ENCODE measurements at places on chromosomes 3 and 15.

- DNase-seq: peak; percentile 36
Observed at GRCh38 chr3:12719984-12720898, 38.8 kb downstream of the TMEM40 start.

DNA sequence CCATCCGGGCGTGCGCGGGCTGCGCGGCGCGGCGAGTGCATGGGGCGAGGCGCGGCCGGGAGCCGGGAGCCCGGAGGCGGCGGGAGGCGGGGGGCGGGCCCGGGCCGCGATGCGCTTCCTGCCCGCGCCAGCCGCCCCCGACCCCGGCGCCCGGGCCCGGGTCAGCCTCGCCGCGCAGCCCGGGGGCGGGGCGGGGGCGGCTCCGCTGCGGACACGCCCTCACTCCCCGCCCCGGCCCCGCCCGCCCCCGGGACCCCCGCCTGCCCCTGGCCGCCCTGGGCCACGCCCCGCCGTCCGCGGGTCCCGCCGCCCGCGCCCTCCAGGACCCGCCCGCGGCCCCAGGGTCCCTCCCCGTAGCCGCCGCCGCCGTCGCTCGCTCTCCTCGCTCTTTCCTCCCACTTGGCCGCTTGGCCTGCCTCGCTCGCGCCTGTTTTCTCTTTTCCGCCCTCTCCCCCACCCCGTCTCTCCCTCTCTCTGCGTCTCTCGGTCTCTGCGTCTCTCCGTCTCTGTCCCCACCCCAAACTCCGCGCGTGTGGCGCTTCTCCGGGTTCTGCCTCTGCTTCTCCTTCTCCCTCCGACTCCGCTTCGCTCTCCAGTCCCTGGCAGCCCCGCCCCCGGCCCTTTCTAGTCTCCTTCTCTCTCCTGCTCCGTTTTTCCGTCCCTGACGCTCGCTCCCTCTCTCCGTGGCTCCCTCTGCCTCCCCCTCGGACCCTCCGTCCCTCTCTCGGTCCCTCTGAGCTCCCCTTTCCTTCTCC lies at the start of gene PLXND1:
Gene PLXND1 (minus strand): TSS at position 41 of the 755 bp plus-strand sequence. CDS start 37 bp downstream, at position 4.
- no peak for DNase-seq

DNA sequence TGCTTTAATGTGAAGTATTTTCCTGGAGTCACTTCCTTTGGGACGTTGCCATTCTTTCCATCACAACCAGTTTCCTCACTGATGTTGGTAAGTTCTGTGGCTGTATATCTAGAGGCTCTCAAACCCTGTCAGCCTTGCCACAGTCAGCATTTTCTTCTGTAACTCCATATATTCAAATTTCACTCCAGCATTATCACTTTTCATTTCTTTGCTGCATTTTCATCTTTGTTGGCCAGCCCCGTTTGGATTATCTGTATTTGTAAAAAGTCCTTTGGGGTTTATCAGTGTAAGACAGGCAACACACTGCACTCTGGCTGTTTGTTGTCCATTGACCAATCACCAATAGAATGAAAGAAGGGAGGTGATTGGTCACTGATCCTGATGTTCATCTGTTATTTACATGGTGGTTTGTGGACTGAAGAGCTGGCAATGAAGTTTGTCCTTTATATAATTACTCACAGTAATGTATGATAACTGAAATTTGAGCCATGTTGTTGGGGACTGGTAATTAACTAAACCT lies 20.3 kb downstream of the GMPS start:
- no peak for DNase-seq

DNA sequence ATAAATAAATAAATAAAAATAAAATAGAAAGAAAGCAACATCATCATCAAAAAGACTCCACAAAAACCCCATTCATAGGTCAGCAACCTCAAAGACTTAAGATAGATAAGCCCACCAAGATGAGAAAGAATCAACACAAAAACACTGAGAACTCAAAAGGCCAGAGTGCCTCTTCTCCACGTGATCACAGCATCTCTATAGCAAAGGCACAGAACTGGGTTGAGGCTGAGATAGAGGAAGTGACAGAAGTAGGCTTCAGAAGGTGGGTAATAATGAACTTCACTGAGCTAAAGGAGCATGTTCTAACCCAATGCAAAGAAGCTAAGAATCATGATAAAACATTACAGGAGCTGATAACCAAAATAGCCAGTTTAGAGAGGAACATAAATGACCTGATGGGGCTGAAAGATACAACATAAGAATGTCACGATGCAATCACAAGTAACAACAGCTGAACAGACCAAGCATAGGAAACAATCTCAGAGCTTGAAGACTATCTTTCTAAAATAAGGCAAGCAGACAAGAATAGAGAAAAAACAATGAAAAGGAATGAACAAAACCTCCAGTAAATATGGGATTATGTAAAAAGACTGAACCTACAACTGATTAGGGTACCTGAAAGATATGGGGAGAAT lies 26.4 kb downstream of the GNB5 start:
- DNase-seq: no peak

GRCh38 chr15:37361621-37362020 lies 261.3 kb upstream of the MEIS2 start:
- DNase-seq: no peak

- DNase-seq: no peak
Observed at GRCh38 chr3:187689984-187690383, 12.4 kb downstream of the RTP2 start.

GRCh38 chr3:39981547-39982184 lies 172.3 kb downstream of the MYRIP start:
- no peak for DNase-seq

GRCh38 chr3:9778143-9779074 lies 8.7 kb upstream of the CAMK1 start:
- DNase-seq: peak; percentile 37

DNA sequence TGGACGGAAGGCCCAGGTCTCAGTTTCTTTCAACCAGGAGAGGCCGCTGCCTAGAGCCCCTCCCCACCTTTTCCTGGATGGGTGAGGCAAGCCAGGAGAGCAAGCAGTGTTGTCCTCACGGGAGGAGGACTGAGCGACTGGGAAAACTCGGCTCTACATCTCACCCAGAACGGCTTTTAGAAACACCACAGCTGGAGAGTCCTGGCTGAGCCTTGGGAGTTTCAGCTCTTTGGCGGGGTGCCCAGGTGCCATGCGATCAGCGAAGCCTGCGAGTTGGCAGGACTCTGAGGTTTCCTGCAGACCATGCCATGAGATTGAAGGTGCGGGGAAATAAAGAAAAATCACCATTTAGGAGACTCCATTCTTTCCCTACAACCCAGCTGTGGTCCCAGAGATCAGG lies 26.0 kb downstream of the PPCDC start:
- no peak for DNase-seq

All from activated naive CD8-positive, alpha-beta T cell treated with anti-CD3 and anti-CD28 coated beads, Interleukin-2, amount 50 U/mL, for 16 hours (primary cell).